ENCODE measurements at places on chromosomes 1 and 21.
A peak's percentile ranks its signal among the peaks of the same experiment; 100 is the strongest.

DNA sequence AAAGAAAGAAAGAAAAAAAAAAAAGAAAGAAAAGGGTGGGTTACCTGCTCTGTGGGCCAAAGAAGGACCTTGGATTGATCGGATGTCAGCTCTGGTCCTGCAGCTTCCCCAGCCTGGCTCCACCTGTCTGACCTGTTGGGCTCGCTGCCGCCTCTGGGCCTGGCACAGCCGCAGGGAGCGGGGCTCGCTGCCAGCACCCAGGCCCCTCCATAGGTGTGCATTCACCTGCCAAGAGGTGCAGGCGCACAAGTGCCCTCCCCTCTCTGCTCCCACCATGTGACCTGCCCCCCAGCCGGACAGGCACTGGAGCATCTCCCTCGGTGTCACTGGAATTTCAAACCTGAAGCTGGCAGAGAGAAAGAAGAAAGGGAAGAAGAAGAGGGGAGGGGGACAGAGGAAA lies 33.1 kb upstream of the GPR157 start:
- no peak for DNase-seq

GRCh38 chr1:100832694-100833428 lies 61.8 kb downstream of the EXTL2 start:
- DNase-seq: no peak

DNA sequence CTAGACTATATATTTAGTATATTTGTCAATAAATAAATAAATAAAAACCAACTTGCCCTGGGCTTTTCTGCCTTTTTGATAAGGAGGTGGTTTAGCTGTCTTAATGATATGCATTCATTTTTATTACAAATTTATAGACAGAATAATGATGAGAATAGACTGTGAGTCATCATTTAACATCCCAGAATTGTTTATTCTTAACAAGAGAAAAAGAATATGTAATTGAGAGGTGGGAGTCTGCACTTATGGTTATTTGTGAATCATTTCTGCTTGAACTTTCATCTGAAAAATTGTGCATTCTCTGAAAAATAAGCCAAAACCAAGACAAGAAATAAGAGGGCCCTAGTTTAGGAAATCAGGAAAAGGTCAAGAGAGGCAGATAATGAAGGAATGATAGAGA lies 326.2 kb downstream of the COL11A1 start:
- no peak for DNase-seq

DNA sequence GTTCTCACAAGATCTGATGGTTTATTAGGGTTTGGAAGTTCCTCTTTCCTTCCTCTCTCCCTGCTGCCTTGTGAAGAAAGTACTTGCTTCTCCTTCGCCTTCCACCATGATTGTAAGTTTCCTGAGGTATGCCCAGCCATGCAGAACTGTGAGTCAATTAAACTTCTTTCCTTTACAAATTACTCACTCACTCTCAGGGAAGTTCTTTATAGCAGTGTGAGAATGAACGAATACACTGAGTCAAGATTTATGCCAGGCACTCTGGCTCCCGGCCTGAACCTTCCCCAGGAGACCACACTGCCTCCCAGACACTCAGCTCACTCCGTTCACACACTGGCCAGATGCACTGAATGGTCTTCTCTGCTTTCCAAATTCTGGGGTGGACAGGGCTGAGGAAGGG lies 308.3 kb upstream of the AJAP1 start:
- DNase-seq: no peak

GRCh38 chr1:60921175-60921574 lies 161.2 kb upstream of the NFIA start:
- no peak for DNase-seq

DNA sequence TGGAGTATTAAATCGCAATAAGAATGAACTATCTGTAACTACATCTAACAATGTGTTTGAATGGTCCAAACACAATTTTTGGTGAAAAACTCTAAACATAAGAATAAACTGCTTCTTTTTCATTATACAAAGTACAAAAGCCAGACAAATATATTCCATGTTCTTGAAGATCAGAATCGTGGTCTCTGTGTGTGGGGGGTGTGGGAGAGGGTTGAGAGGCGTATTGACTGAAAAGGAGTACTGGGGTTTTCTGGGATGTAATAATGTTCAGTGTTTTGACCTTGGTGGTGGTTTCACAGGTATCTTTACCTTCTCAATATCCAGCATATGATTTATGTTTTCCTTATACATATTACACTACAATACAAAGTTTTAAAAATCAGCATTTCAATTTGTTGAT lies 764 bp upstream of the CFH start:
- DNase-seq: no peak

GRCh38 chr1:154998818-154999570 lies 3.6 kb upstream of the ZBTB7B start:
- peak; percentile 76 for DNase-seq

- DNase-seq: no peak
Measured at GRCh38 chr1:99069146-99069545, 64.5 kb upstream of the PLPPR5 start.

GRCh38 chr21:39799178-39799577 lies 54.2 kb downstream of the IGSF5 start:
- peak; percentile 27 for DNase-seq

DNA sequence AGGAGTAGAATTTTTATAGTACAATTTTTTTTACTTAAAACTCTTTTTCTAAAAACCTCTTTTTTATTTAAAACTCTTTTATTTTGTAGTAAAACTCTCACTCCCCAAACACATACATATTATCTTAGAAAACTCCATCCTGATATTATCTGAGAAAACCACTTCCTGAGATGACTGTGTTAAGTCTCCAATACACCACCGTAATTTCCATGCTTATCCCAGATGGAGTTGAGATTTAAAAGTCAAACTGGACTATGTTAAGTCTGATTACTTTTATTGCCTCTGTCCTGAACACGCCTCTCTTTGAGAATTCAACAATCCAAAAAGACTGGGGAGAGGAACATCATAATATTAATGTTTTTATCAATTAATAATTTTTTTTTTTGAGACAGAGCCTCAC lies 3.7 kb downstream of the SEC16B start:
- DNase-seq: no peak

DNA sequence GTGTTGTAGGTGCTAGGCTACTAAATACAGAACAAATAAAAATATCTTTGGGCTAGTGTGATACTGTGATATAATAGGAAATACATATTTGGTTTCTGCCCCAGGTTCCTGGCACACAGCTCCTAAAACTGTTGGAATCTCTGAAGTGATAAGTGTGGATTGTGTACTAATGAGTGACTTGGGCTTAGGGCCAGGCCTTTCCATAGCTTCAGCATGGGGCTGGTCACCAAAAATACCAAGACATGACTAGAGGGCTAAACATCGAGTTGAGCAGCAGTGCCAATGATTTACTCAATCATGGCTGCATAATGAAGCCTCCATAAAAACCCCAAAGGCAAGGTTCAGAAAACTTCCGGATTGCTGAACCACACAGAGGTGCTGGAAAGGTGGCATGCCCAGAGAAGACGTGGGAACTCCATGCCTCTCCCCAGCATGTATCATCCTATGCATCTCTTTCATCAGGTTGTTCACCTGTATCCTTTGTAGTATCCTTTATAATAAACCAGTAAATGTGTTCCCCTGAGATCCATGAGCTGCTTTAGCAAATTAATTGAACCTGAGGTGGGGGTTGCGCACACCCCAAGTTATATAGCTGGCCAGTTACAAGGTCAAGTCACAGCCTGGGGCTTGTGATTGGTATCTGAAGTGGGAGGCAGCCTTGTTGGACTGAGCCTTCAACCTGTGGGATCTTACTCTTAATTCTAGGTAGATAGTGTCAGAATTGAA lies 51.6 kb downstream of the ZMYM4 start:
- no peak for DNase-seq

GRCh38 chr1:38870996-38871395 lies 2.2 kb downstream of the MYCBP start:
- DNase-seq: no peak

DNA sequence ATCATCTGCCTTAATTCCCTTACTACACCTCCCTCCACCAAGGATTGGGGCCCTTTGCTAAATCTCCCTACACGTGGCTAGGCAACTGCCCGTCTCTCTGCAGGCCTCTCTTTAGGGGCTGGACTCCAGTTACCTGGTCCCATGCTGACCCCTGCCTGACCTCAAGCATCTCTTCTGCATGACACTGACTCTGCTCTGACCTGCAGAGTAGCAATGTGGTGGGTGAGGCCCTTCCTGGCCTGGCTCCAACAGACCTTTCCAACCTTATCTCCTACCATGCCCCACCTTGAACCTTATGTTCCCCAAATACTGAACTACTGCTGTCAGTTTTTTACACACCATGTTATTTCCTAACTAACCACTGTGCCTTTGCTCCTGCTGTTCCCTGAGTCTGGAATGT lies 45.9 kb upstream of the EPS15 start:
- no peak for DNase-seq

- DNase-seq: no peak
Measured at GRCh38 chr21:42495027-42495426, 997 bp downstream of the RSPH1 start.

DNA sequence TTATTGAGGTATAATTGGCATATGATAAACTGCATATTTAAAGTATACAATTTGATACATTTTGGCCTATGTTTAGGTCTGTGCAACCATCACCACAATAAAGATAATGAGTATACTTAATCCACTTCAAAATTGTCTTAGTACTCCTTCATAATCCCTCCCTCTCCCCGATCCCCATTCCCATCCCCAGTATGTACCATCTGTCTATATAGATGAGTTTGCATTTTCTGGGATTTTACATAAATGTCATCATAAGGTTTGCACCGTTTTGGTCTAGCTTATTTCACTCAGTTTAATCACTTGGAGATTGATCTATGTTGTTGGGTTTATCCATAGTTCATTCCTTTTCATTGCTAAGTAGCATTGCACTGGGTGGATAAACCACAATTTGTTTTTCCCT lies 74.3 kb downstream of the POFUT2 start:
- no peak for DNase-seq

GRCh38 chr21:16069178-16070112 lies 339.7 kb downstream of the USP25 start:
- no peak for DNase-seq

GRCh38 chr1:88751714-88752113 lies 67.6 kb downstream of the PKN2 start:
- no peak for DNase-seq

DNA sequence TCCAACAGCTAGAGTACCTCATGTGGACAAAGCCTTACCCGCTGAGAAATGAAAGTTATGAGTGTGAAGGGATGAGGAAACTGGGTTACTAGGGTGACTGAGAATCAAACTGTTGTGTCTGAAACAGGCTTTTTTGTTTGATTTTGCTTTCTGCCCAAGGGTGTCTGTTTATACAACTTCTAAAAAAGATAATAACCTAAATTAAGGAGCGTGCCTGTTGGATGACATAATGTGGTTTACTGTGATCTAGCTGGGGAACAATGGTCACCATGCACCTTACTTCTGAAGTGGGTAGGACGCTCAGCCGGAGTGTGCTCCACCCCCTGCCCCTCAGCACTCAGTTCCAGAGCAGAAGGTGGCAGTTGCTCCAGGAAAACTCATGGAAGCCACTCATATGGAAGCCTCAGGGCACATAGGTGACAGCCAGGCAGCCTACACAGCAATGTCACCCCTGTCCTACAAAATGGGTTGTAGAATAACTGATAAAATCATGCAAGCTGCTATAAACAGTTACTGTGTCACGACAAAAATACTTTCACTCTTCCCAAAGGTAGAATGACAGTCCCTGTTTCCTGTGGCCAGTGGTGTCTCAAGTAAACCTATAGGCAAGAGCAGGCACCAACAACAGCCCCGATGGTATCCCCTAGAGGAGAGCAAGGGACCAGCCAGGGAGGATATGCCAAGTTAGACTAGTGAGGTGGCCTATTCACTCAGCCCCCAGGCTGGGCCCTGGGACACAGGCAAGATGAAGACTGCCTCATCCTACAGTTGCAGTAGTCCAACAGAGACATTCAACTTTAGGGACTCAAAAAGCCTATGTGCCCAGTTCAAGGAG lies 29.3 kb downstream of the SIPA1L2 start:
- DNase-seq: no peak

- no peak for DNase-seq
Measured at GRCh38 chr1:53601867-53602775, 136.8 kb downstream of the GLIS1 start.

DNA sequence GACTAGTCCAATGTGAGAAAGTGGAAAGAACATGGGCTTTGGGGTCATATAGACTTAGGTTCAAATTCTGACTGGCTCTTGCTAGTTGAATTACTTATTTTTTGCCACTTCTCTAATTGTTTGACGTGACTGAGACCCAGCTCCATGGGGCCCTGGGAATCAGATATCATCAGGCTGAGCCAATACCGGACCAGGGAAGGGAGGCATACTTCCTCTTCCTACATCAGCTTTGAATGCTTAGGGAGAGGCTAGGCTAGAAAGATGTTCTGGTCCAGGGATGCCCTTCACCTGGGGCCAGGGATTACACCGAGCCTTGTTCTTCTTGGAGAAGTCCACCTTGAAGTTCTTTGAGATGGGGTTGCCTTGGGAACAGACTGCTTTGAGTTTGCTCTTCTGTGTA lies 3.7 kb upstream of the NR1I3 start:
- no peak for DNase-seq

- DNase-seq: no peak
Measured at GRCh38 chr1:179318491-179318890, 24.9 kb downstream of the SOAT1 start.

- no peak for DNase-seq
Measured at GRCh38 chr1:204338360-204338759, 21.4 kb downstream of the PLEKHA6 start.
